ENCODE measurements at places on chromosomes 13 and 19.

- H3K4me3 ChIP-seq = no peak overlapping the region
- H3K4me1 ChIP-seq = no peaks in the 10 kb centered on the region
- H3K36me3 ChIP-seq = no peaks in the 10 kb centered on the region
- no peak overlapping the region for H3K27ac ChIP-seq
- DNase-seq = no peak
- H3K27me3 ChIP-seq = peaks cover 5% of the 10 kb centered on the region
These were observed 33.1 kb downstream of the RGCC start for GRCh38 chr13:41490371-41491015.

DNA sequence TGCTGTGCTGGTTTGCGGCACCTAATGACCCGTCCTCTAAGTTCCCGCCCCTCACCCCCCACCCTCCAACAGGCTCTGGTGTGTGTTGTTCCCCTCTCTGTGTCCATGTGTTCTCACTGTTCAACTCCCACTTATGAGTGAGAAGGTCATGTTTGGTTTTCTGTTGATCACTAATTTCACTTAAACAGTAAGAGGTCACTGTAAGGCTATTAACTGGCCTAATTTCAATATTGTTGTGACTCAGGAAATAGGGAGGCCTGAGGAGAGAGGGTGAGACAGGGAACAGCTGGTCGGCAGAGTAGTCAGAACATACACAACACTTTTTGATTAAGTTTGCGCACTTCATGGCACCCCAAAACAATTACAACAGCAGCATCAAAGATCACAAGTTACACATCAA is 15.6 kb downstream of the TUBGCP3 start:
- no peak overlapping the region for H3K27ac ChIP-seq
- peaks cover 4% of the 10 kb centered on the region for H3K4me1 ChIP-seq
- H3K36me3 ChIP-seq = peaks cover 9% of the 10 kb centered on the region
- DNase-seq = no peak

GRCh38 chr19:56137405-56137804 is 3.7 kb upstream of the ZNF444 start:
- no peak overlapping the region for H3K4me3 ChIP-seq
- no peak for DNase-seq
- H3K27me3 ChIP-seq = no peaks in the 10 kb centered on the region
- peaks cover 8% of the 10 kb centered on the region for H3K4me1 ChIP-seq
- no peak overlapping the region for H3K27ac ChIP-seq

- no peak overlapping the region for H3K4me3 ChIP-seq
- no peaks in the 10 kb centered on the region for H3K27me3 ChIP-seq
- H3K27ac ChIP-seq = peak overlapping the region; percentile 78
- H3K36me3 ChIP-seq = peaks cover 2% of the 10 kb centered on the region
- peaks cover 25% of the 10 kb centered on the region for H3K4me1 ChIP-seq
These were observed 16.9 kb upstream of the BTBD2 start for GRCh38 chr19:2032296-2032941.

DNA sequence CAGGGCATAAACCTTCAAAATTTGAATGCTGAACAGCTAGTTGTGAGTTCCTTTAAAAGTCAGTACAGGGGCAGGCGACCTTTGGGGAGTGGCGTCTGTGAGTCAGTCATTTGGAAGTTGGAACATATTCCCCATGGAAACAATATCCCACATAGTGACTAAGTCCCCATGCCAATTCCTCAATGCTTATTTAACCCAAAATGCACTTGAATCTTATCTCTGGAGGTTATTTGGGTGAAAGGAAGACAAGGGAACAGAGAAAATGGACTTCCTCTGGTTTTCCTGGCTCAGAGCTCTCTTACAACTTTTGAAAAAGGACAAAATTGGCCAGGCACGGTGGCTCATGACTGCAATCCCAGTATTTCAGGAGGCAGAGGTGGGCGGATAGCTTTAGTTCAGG is 479.2 kb upstream of the NBEA start:
- H3K27ac ChIP-seq = no peak overlapping the region
- H3K4me3 ChIP-seq = no peak overlapping the region
- peak; percentile 60 for DNase-seq
- H3K4me1 ChIP-seq = peaks cover 1% of the 10 kb centered on the region

- H3K27ac ChIP-seq = no peak overlapping the region
- peaks cover 19% of the 10 kb centered on the region for H3K27me3 ChIP-seq
- no peaks in the 10 kb centered on the region for H3K4me1 ChIP-seq
- DNase-seq = no peak
These were observed 15.2 kb downstream of the CCNA1 start for GRCh38 chr13:36447501-36447900.
